ENCODE measurements at places on chromosomes 7 and 10.
A peak's percentile ranks its signal among the peaks of the same experiment; 100 is the strongest.

- DNase-seq = no peak
Measured at GRCh38 chr10:130689743-130690626, 553.8 kb downstream of the GLRX3 start.

- no peak for DNase-seq
Measured at GRCh38 chr10:114272696-114273095, 33.6 kb downstream of the VWA2 start.

DNA sequence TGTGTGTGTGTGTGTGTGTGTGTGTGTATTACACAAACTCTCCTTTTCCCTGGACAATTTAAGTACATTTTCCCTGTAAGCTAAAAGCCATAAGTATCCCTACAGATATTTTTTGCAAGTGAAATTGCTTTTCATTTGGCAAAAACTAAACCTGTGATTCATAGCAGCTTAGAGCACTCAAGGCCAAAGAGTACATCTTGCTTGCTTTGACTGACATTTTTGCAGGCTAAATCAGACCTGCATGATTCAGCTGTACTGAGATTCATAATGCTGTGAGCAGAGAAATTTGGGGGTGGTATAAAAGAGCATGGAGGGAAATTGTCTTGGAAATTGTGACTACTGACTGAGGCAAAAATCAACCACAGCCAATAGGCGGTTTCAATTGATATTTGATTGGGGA, 500.4 kb downstream of the GFRA1 start:
- no peak for DNase-seq

DNA sequence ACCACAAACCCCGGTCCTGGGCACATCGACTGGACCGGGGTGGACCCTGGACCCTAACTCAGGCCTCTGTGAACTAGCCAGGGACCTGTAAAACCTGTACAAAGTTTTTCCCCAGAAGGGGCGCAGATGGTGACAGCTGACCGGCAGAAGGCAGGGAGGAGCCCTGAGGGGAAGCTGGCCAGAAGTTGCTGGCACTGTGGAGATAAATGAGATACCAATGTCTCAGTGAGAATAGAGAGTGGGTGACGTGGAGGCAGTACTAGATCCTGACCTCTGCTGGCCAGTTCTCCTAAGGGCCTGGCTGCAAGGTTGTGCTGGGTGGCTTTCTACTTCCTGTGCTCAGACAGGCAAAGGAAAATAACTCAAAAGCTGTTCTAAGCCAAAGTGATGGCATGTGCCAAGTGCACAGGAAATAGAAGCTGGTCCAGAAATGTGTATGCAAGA, 10.6 kb upstream of the TSPAN14 start:
- peak; percentile 32 for DNase-seq

- no peak for DNase-seq
Measured at GRCh38 chr7:85196696-85197095, 9.8 kb upstream of the SEMA3D start.

GRCh38 chr10:116720668-116721546, 21.5 kb downstream of the HSPA12A start:
- peak; percentile 29 for DNase-seq

GRCh38 chr10:50387007-50387731, 135.9 kb upstream of the ASAH2 start:
- DNase-seq = no peak

DNA sequence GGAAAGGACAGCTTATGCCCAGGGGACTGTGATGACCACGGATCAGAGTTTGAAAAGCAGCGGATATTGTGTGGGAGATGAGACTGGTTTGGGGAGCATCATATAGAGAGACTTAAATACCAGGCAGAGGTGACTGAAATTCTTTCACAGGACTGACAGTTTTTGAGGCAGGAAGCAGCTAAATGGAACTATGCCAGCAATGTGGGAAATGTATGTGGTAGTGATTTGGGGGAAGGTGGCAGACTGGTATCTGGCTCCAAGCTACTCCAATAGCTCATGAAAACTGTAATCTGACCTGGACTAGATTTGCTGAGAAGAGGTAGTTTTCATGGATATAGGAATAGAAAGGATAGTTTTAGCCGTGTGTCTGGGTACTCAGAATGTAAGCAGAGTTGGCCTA, 592.6 kb downstream of the REEP3 start:
- no peak for DNase-seq

DNA sequence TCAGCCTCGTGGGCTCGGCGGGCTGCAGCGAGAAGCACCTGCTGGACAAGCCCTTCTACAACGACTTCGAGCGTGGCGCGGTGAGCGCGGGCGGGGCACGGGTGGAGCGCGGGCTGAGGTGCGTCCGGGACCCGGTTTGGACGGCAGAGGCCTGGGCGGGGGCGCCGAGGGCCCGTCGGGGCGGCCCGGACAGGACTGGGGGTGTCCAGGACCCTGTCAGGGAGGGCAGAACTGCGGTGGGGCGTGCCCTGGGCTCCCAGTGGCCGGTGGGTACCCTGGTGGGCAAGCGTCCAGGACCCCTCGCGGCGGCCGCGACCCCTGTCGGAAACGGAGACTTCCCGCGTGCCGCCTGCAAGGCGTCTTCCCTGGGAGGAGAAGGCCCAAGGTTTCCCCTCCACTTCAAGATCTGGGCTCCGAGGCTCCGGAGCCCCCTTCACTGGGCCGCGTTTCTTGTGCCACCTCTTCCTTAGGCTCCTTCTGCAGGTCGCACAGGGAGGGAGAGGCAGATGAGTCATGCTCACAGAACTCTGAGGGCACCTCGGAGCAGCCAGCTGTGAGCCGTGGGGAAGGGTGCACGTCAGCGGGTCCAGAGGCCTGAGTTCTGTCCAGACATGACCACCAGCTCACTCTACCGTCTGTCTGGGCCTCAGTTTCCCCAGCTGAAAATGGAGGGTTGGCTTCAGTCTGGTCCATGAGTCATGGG, 485 bp downstream of the ALOX5 start:
- peak; percentile 36 for DNase-seq

DNA sequence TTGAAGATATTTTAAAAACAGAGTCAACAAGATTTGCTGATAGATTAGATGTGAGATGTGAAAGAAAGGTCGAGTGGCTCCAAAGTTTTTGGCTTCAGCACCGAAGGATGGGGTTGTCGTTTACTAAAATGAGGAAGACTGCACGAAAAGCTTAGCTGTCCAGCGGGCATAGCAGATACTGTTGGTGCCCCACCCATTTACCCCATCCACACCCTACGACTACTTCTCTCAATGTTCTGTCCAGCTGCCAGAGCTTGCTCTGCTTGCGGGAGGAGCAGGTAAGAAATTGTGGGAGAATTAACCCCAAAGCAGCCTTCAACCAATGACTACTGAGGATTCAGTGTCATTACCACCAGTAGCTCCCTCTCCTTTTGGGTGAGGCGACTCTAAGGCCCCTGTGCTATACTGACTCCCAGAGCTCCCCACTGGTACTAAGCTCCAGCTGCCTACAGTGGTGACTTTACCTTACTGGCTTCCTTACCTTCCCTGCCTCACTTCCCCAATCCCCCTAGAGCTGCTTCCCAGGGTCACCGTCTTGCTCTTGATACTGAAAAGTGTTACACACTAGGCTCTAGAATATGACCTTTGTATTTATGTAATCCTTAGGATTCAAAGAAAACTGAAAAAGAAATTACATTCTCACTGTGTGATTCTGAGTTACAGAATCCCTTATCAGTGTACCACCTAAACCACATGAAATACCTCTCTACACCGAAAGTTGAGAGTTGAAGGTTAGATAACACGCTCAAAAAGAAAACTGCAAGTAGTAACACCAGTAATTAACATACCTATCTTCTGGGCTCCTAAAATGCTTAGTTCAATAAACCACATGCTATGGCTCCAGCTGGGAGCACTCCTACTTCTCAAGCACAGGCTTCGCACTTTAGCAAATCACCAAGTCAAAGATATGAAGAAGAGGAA, 22.3 kb downstream of the CACUL1 start:
- peak; percentile 59 for DNase-seq

GRCh38 chr7:7035851-7036250, 146.5 kb upstream of the C1GALT1 start:
- DNase-seq = no peak
